ENCODE measurements at places on chromosomes 2 and 18.

- no peak overlapping the region for H3K4me3 ChIP-seq
- peak; percentile 61 for DNase-seq
- no peaks in the 10 kb centered on the region for H3K27me3 ChIP-seq
Observed at GRCh38 chr18:58276789-58277739, 233.0 kb downstream of the NEDD4L start.

GRCh38 chr2:76633276-76633921 is 888.8 kb downstream of the LRRTM4 start:
- no peak for DNase-seq
- no peaks in the 10 kb centered on the region for H3K27me3 ChIP-seq
- no peaks in the 10 kb centered on the region for H3K4me1 ChIP-seq
- no peak overlapping the region for H3K27ac ChIP-seq
- H3K4me3 ChIP-seq: no peak overlapping the region

GRCh38 chr2:127576433-127577207 is 41.1 kb downstream of the MYO7B start:
- no peaks in the 10 kb centered on the region for H3K27me3 ChIP-seq
- H3K36me3 ChIP-seq: no peaks in the 10 kb centered on the region
- H3K27ac ChIP-seq: no peak overlapping the region
- H3K4me3 ChIP-seq: no peak overlapping the region
- DNase-seq: peak; percentile 19
- no peaks in the 10 kb centered on the region for H3K4me1 ChIP-seq

DNA sequence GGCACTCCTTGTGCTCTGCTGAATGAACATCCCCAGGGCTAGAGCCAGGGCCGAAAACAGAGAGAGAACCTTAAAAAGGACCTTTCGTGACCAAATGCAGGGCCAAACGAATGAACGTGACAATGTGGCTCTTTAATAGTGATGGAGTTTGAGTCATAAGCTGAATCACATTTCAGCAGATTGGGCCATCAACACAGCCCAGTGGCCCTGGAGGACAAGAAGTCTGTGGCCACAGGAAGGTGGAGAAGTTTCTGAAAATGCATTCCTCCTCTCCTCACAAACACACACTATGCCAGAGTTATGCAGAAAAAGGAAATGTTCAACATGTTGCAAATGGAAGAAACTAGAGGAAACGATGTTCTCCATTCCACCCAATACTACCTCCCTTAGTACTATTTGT is 415.8 kb downstream of the HRH4 start:
- H3K4me3 ChIP-seq: no peak overlapping the region
- DNase-seq: no peak
- no peaks in the 10 kb centered on the region for H3K4me1 ChIP-seq
- H3K27ac ChIP-seq: no peak overlapping the region
- H3K27me3 ChIP-seq: no peaks in the 10 kb centered on the region

Measured in stomach (tissue), 19 donors.